ENCODE measurements at places on chromosomes 2 and 18.

DNA sequence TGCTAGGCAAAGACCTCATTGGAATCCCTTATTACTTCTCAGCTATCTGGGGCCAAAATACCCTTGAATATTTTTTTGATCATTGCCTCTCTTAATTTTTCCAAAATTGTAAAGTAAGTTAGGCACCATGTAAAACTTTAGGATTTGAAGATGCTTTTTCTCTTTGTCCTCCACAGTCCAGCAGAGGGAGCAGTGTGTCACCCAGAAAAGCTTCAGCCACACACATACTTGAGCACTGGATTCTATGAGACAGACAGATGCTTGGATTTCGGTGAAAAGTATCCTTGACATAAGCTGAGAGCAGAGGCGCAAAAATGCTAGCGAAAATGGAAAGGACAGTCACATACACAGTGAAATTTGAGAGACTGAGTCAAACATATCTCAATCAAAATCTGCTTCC lies 74.7 kb upstream of the KCNJ3 start:
- DNase-seq = no peak

- DNase-seq = no peak
Measured at GRCh38 chr2:166388481-166389070, 12.8 kb upstream of the SCN9A start.

- no peak for DNase-seq
Measured at GRCh38 chr2:11720752-11721151, 25.7 kb upstream of the LPIN1 start.

GRCh38 chr2:121832412-121833357 lies 77.2 kb downstream of the TSN start:
- no peak for DNase-seq

DNA sequence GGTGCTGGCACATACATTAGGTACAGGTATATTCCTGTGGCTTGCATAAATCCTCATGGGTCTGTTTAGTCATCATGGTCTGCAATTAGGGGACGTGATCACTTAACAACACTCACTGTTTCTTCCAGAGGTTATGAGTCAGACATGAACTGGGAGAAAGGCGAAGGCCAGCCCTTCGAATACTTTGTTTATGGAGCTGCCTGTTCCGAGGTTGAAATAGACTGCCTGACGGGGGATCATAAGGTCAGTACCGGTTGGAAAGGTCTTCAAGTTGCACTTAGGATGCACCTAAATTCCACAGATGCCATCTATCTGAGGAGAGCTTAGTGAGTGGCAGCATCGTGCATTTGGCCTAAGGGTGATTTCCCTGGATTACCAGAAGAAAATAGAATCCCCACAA lies 76.9 kb downstream of the AOX1 start:
- no peak for DNase-seq

Data from thoracic aorta (tissue), 2 donors.